ENCODE measurements at places on chromosomes 4 and X.

DNA sequence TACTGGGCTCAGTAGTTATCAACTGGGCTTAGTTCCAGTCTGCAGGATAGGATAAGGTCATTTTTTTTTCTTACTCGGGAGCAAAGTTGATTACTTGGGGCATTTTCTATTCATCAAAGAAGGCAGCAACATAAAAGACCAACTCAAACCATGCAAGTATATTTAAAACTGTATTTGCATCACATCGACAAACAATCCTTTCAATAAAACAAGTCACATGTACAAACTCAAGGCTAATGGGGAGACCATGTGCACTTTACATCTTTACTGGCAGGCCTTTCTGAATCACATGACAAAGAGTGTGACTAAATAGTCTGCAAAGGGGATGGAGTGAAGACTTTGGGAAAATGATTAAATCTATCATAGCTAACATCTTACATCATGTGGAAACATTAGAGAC lies 610.4 kb upstream of the BOD1L1 start:
- DNase-seq, result no peak

DNA sequence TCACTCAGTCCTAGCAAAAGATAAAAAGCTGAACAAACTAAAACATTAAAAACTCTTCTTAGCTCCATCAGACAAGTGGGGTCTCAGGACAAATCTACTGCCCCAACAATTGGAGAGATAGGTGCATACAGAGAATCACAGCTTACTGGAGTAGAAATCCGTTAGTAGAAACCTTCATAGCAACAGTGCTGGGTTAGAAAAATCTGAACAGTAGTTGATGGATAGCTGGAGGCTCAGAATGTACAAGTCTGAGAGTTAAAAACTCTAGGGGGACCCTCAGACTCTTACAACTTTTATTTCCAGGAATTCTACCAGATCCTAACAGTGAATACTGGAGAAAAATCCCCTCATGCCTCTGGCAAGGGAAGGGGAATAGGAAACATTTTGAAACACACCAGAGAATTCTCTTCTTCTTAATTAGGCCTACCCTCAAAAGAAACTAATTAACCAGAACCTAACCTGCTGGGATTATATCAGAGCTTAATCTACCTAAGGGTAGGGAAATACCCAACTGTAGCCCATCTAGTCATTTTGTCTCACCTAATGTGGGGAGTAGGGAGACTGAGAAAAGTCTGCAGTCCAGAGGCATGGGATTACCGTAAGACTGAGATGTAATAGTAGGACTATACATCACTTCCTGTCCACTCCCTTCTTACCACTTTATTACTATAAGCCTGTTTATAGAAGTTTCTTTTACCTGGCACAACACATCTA lies 165.0 kb upstream of the CTSO start:
- no peak for DNase-seq

DNA sequence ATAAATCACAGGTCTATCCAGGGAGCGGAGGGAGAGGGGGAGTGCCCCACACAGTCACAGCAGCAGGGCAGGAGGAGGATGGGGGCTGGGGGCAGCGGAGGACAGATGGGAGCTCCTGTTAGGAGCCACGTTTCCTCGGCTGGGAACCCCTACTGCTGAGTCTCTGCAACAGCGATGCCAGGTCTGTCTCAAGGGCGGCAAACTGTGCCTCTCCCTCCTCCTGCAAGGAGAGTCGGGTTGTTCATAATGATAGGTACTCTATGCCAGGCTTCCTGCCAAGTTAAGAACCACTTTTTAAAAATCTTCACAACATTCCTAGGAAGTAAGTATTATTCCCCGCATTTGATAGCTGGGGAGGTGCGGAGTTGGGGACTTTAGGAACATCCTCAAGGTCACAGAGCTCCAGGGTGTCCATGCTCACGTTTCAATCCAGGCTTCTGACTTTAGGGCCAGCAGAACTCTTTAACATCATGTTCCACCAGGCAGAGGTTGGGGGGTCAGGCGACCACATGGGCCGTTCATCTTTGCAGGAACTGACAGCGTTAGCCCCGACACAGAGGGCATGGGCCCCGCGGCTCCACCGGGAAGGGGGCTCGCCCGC lies 98.3 kb upstream of the MAML3 start:
- peak; percentile 70 for DNase-seq

GRCh38 chrX:101462892-101463291 lies 22.4 kb upstream of the ARMCX4 start:
- DNase-seq, result peak; percentile 62

GRCh38 chr4:173735049-173735448 lies 205.0 kb upstream of the HAND2 start:
- DNase-seq, result no peak

- no peak for DNase-seq
Measured at GRCh38 chr4:70449220-70449619, 22.8 kb upstream of the MUC7 start.

- DNase-seq, result no peak
Measured at GRCh38 chrX:38618180-38618579, 56.8 kb downstream of the TSPAN7 start.

DNA sequence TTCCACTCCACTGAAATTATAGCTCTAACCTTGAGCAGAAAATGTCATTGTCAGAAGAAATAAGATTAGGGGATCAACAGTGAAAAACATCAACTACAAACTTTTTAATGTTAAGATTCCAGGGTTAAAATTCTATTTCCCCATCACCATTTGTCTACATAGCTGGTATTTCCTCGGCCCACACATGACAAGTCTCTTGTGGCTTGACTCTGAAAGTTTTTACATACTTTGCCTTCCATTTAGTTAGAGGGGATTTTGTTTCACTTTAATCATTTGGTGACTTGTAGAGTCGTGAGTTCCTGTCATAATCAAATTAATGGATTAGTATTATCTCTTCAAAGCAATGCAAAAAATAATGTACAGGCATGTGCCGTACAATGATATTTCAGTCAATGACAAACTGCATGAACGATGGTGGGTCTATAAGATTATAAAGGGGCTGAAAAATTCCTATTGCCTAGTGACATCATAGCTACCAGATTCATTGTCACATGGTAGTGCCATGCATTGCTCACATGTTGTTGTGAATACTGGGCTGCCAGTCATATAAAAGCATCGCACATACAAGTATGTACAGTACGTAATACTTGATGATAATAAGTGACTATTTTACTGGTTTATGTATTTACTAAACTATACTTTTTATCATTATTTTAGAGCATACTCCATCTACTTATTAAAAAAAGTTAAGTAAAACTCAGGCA lies 72.0 kb downstream of the ING2 start:
- DNase-seq, result no peak

DNA sequence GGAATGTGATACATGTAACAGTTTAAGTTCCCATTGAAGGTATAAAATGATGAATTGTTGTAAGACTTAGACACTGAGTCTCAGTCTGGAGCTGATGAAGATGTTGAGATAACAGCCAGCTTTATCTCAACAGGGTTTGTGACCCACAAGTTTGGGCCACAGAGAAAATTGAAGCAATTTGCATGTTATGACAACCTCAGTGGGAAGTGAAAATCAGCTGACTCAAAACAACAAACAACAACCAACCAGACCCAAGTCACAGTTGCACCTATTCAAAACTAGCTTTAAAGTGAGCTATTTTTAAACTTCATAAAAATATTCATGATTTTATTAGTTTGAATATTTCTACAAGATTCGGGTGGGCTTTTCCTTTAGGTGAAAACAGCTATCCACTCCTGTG lies 8.0 kb downstream of the SFRP2 start:
- no peak for DNase-seq

GRCh38 chr4:156685308-156685707 lies 286.3 kb downstream of the PDGFC start:
- no peak for DNase-seq

DNA sequence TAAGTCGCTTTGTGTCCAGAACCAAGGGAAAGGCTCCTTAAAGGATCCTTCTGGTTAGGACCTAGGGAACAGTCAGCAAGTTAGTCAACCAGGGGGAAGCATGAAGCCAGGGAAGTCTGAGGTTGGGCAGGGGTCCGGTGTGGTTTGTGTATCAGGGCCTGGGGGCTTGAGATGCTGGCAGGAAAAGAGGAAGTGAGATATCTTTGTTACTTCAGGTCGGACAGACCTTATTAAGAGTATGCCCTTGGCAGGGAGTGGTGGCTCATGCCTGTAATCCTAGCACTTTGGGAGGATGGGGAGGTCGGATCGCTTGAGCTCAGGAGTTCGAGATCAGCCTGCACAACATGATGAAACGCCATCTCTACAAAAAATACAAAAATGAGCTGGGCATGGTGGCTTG lies 52.3 kb upstream of the TRPC5OS start:
- DNase-seq, result no peak

- DNase-seq, result no peak
Measured at GRCh38 chrX:31706466-31706865, 634.6 kb upstream of the FTHL17 start.

DNA sequence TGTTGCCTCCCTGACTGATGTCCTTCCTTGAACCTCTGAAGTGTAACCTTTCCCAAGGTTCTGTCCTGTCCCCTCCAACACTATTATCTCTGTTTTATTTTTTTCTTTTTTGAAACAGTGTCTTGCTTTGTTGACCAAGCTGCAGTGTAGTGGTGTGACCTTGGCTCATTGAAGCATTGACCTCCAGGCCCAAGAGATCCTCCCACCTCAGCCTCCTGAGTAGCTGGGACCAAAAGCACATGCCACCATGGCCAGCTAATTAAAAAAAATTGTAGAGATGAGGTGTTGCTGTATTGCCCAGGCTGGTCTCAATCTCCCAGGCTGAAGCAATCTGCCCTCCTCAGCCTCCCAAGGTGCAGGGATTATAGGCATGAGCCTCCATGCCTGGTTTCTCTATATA lies 59.0 kb downstream of the EDA start:
- no peak for DNase-seq

GRCh38 chrX:68061206-68061535 lies 372.1 kb downstream of the OPHN1 start:
- no peak for DNase-seq

- no peak for DNase-seq
Measured at GRCh38 chrX:68420559-68420958, 12.7 kb downstream of the OPHN1 start.

DNA sequence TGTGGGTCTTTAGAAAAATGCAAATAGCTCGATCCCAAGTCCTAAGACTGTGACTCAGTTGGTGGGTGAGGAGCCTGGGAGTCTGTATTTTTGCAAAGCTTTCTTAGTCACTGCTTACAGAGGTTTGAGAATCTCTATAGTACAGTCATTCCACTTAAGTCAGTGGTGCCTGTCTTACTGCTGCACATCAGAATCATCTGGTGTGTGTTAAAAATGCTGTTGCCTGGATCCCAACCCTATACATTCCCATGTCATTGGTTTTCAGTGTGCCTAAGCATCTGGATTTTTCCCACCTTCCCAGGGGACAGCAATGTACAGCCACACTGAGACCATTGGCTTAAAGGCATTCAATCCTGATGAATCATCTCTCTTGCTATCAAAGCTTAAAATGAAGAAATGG lies 21.0 kb upstream of the GEMIN8 start:
- no peak for DNase-seq

DNA sequence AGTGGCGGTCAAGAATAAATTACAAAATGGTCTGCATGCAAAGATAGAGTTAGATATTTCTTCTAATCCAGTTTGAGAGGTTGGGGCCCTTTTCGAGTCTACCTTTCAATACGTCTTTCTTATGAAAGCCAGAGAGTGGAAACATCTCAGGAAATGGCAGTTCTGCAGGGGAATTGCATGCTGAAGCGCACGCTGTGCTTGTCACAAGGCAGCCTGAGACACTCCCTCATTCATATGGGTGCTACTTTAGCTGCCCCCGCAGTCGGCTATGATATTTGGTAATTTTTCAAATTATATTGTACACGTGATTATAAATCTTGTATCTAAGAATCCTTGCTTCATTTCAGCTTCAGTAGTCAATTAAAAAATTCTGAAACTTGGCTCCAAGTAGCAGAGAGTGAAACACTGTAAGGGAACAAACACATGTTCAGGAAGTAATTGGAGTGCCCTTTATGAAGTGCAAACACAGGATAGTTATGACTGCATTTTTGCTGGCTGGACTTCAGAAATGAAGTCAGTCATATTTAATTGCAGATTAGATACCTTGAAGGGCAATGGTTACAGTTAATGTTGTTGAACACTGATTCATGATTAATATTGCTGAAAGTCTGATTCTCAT lies 145.5 kb upstream of the NAP1L5 start:
- DNase-seq, result peak; percentile 58

- DNase-seq, result no peak
Measured at GRCh38 chrX:145727476-145727875, 90.2 kb upstream of the SLITRK2 start.

GRCh38 chrX:37854148-37854547 lies 6.8 kb upstream of the DYNLT3 start:
- DNase-seq, result no peak

DNA sequence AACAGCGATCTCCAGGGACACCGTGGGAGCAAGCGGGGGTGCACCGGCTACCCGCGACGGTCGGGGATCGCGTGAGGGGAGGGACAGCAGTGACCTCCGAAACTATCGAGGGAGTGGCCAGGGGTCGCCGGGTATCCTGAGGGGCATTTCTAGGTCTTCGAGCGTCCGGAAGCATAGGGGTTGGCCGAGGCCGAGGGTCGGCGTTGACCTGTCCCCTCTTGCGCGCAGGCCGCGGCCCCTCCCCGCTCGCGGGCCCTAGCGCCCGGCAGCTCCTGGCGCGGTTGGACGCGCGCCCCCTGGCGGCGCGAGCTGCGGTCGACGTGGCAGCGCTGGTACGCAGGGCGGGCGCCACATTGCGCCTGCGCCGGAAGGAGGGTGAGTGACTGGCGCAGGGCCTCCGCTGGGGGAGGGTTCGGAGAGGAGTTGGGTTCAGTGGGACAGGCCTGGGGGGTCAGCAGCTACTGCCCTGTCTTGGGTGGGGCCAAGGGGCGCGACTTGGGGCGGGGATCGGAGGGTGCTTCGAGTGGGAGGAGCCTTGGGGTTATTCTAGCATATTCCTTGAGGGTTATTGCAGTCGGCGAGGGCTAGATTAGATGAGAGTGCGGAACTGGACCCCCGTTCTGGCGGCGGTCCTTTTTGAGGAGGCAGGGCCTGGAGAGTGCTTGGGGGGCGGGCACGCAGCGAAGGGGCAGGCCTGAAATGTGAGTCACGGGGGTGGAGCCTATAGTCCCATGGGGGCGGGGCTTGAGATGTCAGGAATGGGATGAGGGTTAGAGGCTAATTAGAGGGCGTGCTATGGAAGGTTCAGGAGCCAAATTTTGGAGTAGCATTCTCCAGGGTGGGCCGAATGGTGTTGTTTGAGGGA lies 1.2 kb downstream of the MAGIX start:
- DNase-seq, result peak; percentile 69

GRCh38 chr4:55312489-55313101 lies 33.4 kb upstream of the SRD5A3 start:
- no peak for DNase-seq

GRCh38 chrX:127764674-127765073 lies 287.5 kb downstream of the ACTRT1 start:
- no peak for DNase-seq

DNA sequence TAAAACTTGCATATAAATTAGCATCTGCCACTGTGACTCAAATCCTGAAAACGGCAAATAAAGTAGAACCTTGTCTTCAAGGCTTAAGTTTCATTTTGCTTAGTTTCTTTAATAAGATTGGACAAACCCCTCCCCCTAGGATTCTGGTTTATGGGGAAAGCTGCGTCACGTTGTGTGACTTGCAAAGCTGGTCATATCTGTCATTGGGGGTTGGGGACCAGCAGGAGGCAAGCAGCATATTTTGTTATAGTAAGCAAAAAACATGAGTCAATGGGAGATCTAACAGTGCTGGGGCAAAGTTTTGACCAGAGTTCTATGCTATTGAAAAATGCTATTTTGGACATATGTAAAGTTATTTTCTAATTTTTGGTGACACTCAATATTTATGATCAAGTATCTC lies 407.3 kb downstream of the PCDH18 start:
- DNase-seq, result no peak

Data from NCI-H1105 treated with DMSO at 0.1 percent for 48 hours (cell line).